ENCODE measurements at places on chromosomes 13 and 19.
A peak's percentile ranks its signal among the peaks of the same experiment; 100 is the strongest.

DNA sequence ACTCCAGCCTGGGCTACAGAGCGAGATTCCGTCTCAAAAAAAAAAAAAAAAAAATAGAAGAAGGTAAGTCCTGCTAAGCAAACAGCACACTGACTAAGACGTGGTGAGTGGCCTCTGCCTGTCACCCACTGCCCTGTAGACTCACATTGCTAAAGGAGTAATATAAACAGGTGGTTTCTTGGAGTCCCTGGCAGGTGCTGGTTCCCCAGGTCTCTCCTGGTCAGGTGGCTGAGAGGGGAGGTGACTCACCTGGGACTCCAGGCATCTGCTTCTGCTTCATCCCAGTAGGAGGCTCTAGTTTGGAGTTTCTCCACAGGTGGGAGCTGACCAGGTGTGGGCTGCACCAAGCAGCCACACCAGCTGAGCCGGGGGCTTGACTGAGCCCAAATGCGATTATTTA is at the start of gene OR10H1:
TSS of gene OR10H1 (minus strand) at position 359 of the 400 bp plus-strand sequence. CDS start 7,627 bp downstream, outside the sequence.
- DNase-seq: no peak

GRCh38 chr13:26382366-26382765 is 128.4 kb downstream of the CDK8 start:
- no peak for DNase-seq

DNA sequence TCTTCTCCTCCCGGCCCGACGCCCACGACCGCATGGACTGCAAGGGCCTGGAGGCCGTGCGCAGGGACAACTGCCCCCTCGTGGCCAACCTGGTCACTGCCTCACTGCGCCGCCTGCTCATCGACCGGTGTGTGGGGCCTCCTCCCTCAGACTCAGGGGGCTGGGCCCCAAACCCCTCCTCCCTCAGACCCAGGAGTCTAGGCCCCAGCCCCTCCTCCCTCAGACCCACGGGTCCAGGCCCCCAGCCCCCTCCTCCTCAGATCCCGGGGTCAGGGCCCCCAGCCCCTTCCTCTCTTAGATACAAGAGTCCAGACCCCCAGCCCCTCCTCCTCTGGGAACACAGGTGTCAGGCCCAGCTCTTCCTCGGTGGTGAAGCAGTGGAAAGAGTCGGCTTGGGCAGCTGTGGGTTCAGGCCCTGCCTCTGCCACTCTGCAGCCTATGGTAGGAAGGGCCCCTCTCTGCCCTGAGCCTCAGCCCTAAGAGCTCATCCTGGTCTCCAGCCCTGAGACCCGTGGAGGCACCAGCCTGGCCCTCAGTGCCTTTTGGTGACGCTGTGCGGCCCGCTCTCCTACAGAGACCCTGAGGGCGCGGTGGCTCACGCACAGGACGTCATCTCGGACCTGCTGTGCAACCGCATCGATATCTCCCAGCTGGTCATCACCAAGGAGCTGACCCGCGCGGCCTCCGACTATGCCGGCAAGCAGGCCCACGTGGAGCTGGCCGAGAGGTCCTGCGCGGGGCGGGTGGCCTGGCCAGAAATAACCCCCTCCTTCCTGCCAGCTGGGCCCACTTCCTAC is 3.7 kb upstream of the SPIB start:
- DNase-seq: peak; percentile 84

DNA sequence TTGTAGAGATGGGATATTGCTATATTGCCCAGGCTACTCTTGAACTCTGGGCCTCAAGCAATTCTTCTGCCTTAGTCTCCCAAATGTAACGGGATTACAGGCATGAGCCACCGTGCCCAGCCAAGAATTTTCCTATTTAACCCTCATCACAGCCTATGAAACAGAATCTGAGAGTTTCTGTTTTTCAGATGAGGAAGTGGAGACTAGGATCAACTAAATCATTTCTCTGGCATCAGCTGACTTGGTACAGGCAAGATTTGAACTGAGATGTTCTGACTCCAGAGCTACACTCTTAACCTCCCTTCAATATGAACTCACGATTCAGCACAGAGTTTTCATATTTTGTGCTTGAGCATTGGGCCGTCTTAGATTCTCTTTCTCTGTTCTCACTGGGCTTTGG is 8.1 kb downstream of the ZNF460 start:
- no peak for DNase-seq

- DNase-seq: no peak
These were observed 2.4 kb downstream of the DZIP1 start for GRCh38 chr13:95642028-95642621.

DNA sequence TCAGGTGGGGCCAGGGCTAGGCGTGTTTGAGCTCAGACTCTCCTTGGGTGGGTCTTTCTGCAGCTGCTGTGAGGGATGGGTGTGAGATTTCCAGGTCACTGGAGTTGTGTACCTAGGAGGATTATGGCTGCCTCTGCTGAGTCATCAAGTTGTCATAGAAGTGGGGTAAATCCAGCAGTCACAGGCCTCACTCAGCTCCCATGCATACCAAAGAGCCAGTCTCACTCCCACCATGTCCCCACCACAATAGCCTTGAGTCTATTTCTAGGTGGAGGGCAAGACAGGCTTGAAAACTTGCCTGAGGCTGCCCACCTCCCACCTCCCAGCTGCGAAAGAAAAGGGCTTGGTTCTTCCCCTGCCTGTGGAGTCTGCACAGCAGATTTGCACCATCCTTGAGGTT is 194.0 kb upstream of the PCDH17 start:
- no peak for DNase-seq

DNA sequence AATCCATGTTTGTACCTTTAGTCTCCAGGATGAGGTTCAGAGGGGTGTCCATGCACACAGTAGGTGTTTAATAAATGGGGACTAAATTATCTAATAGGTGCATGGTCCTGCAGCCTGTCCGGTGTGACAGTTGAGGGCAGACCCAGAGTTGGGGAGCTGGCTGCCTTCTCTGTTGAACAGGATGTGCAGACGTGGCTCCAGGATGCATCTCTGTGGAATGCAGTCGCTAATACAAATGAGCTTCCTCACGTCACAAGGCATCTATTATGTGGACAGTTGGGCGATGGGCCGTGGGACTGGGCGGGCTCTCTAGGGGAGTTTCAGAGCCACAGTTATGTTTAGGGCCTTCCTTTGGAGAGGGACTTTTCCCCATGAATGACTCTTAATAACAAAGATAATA is 71.0 kb downstream of the SIPA1L3 start:
- DNase-seq: no peak

DNA sequence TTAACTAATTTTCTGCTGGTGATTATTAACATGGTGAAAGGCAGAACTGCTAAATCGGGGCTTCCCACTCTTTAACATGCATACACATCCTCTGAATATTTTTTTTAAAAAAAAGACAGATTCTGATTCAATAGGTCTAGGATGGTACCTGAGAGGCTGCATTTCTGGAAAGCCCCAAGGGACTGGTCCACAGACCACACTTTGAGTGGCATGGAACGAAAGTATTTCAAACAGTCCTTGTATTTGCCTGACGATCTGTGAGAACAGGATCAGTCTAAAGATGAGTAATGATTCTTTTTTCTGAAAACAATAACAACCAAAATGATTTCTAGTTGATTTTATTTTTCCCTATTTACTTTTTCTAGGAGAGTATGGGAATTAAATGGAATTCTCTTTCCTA is 16.7 kb upstream of the SPART start:
- DNase-seq: no peak
